ENCODE measurements at places on chromosomes 12 and 14.

- DNase-seq = no peak
Measured at GRCh38 chr12:2390133-2390532, 337.3 kb downstream of the CACNA1C start.

DNA sequence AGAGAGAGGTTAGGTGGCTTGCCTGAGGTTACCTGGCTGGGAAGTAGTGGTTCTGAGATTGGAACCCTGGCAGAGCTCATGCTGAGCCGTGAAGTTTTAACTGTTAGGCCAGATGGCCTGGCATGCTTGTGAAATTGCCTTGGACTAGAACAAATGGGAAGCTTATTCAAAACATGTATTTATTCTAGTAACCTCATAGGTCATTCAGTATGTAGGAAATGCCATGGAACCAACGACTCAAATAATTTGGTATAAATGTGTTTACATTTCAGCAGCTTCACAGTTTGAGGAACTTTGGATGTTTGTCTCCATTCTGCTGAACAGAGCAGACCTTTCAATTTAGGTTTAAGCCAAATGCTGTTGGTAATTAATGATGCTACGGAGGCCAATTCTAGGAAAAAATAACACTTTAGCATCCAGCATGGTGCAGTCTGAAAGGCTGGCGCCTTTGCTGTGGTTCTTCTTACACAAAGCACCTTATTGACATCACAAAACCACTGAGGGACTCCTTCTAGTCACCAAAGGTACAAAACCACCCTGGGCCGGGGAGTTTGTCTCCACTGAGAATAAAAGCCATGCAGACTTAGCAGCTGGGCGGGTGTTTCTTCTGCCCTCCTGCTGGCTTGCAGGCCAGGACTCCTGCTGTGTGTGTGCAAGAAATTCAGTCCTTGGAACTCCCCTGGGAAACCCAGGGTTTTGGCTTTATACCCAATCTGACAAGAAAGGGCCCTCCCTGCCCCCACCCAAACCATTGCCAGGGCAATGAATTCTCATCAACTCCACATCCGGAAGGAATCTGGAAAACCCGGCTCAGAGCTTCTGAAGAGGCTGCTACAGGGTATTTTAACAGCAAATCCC is 64.2 kb downstream of the ELK3 start:
- peak; percentile 45 for DNase-seq

DNA sequence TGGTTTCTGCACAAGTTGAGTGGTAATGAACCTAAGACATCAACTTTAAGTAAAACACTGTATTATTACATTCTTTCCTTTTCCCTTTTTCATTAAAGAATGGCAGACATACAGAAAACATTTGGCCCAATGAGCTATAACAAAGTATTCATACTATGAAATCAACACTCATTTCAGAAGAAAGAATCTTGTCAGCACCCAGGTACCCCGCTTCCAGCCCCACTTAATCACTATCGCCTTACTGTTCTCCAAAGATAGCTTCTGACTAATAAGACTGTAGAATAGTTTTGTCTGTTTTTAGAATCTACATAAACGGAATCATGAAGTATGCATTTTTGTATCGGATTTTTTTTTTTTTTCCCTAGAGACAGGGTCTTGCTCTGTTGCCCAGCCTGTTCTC is 9.5 kb downstream of the CNTN1 start:
- DNase-seq = no peak

DNA sequence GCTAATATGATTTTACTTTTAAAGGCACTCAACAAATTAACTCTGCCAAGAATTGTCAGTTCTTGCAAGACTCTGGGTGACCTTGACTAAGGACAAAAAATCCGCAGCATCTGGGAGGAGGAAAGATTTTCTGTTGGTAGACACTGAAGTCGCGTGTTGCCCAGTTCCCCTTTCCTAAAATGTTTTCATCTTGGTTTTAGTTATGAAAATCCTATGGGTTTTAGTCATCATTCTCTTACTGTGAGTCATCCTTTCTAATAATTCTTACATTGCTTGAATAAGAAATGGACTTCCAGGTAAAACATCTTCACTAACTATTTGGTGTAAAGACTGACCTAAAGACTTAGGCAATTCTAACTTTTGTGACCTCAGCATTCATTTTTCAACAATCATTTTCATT is 9.1 kb downstream of the GSG1 start:
- no peak for DNase-seq

GRCh38 chr14:58844544-58844943 is 206.8 kb downstream of the DACT1 start:
- DNase-seq = no peak

DNA sequence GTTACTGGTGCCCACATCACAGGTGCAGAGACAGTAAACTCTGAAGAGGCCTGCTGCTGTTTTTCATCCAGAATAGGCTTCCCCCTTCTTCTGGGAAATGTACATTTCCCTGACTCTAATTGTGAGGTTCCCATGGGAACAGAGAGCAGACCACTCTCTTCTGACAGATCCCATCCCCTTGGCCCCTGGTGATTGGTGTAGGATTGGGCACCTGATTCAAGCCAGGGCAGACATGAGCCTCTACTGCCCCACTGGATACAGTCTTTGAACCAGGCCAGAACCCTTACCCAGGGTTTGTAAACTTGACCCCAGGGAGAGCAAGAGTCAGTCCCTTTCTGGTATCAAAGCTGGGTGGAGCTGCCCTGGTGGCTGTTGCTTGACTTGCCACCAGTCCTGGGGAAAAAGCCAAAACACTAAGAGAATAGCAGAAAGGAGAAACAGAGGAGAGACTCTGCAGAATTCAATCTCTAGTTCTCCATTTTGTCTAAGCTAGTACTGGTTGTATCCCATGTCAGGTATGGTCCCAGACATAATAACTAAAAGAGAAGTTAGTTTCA is 14.8 kb upstream of the NFYB start:
- DNase-seq = no peak

GRCh38 chr12:75337905-75338304 is 3.4 kb downstream of the GLIPR1L1 start:
- no peak for DNase-seq

DNA sequence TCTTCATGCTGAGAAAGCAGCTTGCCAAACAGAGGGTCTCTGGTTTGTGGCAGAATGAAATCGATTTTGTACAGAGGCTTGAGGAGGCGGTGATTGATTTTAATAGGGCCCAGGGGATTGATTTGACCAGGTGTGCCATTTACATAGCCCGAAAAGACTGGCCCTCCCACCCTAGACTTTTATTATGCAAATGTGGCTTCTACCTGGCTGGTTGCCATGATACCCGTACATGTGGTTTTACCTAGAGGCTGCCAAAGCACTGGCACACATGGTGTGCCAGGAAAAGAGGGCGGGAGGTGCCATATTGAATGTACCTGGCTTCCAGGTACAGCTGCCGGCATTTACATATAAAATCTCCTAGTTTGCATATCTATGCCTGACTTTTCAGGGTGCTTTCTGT is 18.0 kb upstream of the GUCY2C start:
- DNase-seq = no peak

- DNase-seq = no peak
Measured at GRCh38 chr12:11543457-11544158, 105.9 kb upstream of the ETV6 start.

DNA sequence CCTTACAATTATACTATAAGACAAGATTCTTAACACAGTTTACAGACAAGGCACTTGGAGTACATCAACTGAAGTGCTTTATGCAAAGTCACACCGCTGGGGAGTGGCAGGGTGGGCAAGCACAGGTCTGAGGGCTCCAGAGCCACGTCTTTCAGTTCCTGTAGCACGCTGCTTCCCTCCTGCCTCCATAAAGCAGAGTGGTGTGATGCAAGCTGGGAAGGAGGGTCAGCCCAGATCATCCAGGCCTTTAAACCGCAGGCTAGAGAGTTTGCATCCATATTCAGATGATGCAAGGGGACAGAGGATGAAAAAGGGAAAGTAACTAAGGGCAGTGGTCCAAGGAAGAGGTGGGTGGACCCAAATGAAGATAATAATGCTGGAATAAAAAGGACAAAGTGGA is 132.6 kb downstream of the ITPR2 start:
- DNase-seq = no peak

DNA sequence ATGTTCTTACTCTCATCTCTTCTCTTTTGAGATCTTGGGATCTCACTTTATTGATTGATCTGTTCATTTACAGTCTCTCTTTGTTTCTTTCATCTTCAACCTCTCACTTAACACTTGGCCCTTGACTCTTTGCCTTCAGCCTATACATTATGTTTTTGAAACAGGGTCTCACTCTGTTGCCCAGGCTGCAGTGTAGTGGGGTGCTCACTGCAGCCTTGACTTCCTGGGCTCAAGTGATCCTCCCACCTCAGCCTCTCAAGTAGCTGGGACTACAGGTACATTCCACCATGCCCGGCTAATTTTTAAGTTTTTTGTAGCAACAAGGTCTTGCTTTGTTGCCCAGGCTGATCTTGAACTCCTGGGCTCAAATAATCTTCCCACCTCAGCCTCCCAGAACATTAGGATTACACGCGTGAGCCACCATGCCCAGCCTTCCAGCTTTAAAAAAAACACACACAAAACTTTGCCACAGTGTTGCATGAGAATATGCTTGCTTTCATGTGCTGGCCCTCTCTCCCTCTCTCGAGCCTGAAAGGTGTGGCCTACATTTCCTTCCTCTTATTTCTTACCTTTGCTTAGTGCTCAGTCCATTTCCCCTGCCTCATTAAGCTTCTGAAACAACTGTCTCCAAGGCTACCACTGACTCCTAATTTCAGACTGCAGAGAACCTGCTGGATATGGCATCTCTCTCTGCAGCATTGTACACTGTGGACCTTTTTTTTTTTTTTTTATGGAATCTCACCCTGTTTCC is 9.9 kb downstream of the DIP2B start:
- no peak for DNase-seq

GRCh38 chr14:100692859-100693558 is 33.7 kb upstream of the DLK1 start:
- DNase-seq = peak; percentile 61

Data from AG04449 (cell line).